ENCODE measurements at places on chromosomes 7 and 10. TPM values are rescaled to one million over a fixed set of nuclear protein-coding genes. Genes with fewer than 3 reads are reported as not detected.

GRCh38 chr7:83821866-83822265, 172.9 kb upstream of the SEMA3E start:
- no peak overlapping the region for H3K4me3 ChIP-seq
- no peaks in the 10 kb centered on the region for H3K4me1 ChIP-seq
- DNase-seq, result no peak
- H3K27ac ChIP-seq, result no peak overlapping the region

GRCh38 chr7:127629268-127629854, 11.4 kb upstream of the PAX4 start:
- no peaks in the 10 kb centered on the region for H3K27me3 ChIP-seq
- no peak for DNase-seq
- no peak overlapping the region for H3K4me3 ChIP-seq
- no peak overlapping the region for H3K27ac ChIP-seq
- H3K4me1 ChIP-seq, result no peaks in the 10 kb centered on the region

MXI1 gene
- 0.74 TPM for total RNA-seq

DNA sequence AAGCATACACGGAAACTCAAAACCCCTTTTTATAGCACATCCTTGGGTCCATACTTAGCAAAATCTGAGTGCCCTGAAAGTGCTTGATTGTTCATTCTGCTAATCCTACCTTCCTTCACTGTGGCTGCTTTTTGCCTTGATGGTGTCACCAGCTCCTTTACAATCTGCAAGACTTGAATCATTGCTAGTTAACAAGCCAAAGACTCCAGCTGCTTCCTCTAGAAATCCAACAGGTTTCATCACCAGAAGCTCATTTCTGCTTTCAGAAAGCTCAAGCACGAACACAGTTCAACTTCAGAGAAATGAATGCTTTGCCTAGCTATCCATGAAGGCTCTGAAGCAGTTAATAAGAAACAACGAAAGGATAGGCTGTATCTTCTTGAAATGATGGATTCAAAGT, 38.0 kb downstream of the USP6NL start:
- peak overlapping the region; percentile 77 for H3K27ac ChIP-seq
- no peaks in the 10 kb centered on the region for H3K36me3 ChIP-seq
- peak; percentile 49 for DNase-seq
- peaks cover 27% of the 10 kb centered on the region for H3K4me1 ChIP-seq
- H3K27me3 ChIP-seq, result no peaks in the 10 kb centered on the region
- peak overlapping the region; percentile 53 for H3K4me3 ChIP-seq

UPF2 gene
- 30.6 TPM for total RNA-seq

LRGUK gene
- total RNA-seq, result 0.13 TPM

DNA sequence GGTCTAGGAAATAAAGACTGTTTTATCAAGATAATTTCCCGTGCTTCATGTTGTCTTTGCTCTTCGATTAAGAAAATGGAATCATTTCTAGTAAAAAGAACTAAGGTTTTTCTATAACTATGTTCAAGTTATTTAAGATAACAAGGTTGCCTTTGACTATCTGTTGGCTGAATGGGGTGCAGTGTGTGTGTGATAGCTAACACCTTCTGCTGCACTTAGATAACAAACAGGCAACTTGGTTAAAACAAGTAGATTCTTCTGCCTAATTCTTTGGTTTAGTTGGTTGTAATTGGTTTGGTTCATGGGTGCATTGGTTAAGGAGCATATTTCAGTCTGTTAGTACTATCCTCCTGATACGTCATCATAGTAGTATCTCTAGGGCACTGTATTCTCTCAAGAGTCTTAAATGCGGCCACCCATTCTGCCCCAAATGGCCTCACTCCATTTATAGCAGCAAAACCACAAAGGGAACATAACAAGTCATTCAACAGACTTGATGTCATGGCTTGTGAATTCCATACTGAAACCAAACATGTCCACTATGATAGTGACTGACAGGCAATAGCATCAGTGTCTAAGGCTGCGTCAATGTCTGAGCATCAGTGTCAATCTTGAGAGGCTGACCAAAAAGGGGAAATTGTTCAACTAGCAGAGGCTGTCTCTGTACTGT, 55.7 kb downstream of the CCDC3 start:
- no peaks in the 10 kb centered on the region for H3K36me3 ChIP-seq
- no peak overlapping the region for H3K27ac ChIP-seq
- H3K4me3 ChIP-seq, result no peak overlapping the region
- H3K27me3 ChIP-seq, result no peaks in the 10 kb centered on the region
- H3K4me1 ChIP-seq, result no peaks in the 10 kb centered on the region

HOGA1 gene
- total RNA-seq, result not detected

GRCh38 chr7:45564485-45564884, 9.7 kb upstream of the ADCY1 start:
- no peak for DNase-seq
- H3K36me3 ChIP-seq, result no peaks in the 10 kb centered on the region
- H3K27me3 ChIP-seq, result peaks cover 1% of the 10 kb centered on the region
- no peak overlapping the region for H3K27ac ChIP-seq
- H3K4me1 ChIP-seq, result no peaks in the 10 kb centered on the region

SEMA3E gene
- 2.0 TPM for total RNA-seq

GRCh38 chr10:62634576-62634975, 169.9 kb upstream of the ADO start:
- no peak for DNase-seq
- no peaks in the 10 kb centered on the region for H3K36me3 ChIP-seq
- H3K4me3 ChIP-seq, result no peak overlapping the region
- H3K27ac ChIP-seq, result no peak overlapping the region
- no peaks in the 10 kb centered on the region for H3K27me3 ChIP-seq
- H3K4me1 ChIP-seq, result peaks cover 80% of the 10 kb centered on the region

DNA sequence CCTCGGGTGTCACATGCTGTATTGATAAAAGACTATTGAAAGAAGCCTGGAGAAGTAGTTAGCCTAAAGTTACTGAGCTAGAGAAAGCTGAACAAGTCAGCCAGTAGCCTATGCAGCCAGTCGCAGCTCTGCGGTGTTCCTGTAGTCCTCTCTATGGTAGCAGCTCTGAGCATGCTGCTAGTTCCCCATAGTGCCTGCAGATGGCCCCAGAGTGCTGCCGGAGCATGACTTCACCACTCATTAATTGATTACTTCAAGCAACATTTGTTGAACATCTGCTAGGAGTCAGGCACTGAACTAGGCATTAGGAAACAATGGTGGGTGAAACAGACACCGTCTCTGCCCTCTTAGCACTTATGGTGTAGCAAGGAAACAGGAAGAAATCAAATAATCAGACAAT, 422.7 kb downstream of the SORCS3 start:
- H3K4me1 ChIP-seq, result no peaks in the 10 kb centered on the region
- H3K27me3 ChIP-seq, result no peaks in the 10 kb centered on the region
- DNase-seq, result no peak
- no peak overlapping the region for H3K27ac ChIP-seq
- H3K4me3 ChIP-seq, result no peak overlapping the region

CALHM3 gene
- total RNA-seq, result 0.16 TPM

RSPH10B gene
- 0.35 TPM for total RNA-seq

NACAD gene
- total RNA-seq, result not detected

CCDC3 gene
- total RNA-seq, result 0.08 TPM
